Cerebellar nuclear complex (tissue), 1 donor: ENCODE measurements at places on chromosomes 7 and 10.

GRCh38 chr7:25619381-25619780 is 391.1 kb upstream of the NPVF start:
- no peak for DNase-seq

GRCh38 chr7:100682991-100683658 is 9.6 kb downstream of the GNB2 start:
- no peak for DNase-seq

DNA sequence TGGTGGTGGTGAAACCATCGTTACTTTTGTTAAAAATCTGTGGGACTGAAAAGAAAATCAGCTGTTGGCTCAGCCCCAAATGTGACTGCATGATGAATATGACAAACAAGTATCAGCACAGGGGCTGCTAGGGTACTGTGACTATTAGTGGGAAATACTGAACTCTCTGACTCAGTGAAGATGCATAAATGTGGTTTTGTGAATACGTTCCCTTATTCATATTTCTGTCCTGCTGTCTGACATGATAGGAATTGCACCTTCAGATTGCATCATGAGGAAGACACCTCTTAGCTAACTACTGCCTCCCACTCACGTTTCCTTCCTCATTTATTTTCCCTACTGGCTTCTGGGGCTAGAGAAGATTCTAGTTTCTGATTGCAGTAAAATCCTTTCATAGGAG is 1.4 kb downstream of the CLEC5A start:
- DNase-seq = no peak

GRCh38 chr10:109467551-109467950 is 455.8 kb downstream of the XPNPEP1 start:
- DNase-seq = no peak

DNA sequence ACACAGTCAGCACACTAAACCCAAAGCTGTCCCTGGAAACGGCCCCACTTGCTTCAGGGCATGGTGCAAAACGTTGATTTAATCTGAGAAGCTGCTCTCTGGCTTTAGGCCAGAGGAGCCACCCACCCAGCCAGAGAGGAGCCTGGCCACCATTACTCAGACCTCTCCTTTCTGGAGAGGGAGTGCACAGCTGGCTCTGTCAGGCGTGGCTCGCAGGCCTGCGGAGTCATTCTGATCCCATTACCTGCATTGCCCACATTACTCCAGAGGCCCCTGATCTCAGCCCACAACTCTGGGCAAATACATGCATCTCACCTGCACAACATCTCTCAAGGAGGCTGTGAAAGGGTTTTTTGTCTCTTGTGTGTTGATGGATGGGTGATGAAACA is 370.0 kb upstream of the IGFBP3 start:
- no peak for DNase-seq

- DNase-seq = no peak
These were observed 164.6 kb downstream of the NEURL1 start for GRCh38 chr10:103658049-103658577.
